IPS DF 6.9 (cell line): ENCODE measurements at places on chromosomes 13 and 19.

- DNase-seq = no peak
Measured at GRCh38 chr19:39926170-39926760, 8.2 kb downstream of the FCGBP start.

DNA sequence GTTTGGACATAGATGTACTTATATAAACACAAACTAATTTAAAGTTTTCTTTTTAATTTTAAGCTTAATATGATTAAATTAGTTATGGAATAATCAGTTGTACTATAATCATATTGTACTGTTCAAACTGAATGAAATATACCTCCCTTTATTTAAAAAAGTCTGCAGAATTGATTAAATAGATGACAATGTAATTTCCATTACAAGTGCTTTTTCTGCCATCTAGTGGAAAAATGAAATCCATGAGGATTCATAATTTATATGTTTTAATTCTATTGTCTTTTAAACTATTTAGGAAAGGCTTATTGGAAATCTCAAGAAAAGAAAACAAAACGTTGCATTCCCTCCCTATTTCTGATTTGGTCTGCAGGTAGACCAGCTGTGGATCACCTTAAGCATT lies 30.9 kb downstream of the MZT1 start:
- no peak for DNase-seq

DNA sequence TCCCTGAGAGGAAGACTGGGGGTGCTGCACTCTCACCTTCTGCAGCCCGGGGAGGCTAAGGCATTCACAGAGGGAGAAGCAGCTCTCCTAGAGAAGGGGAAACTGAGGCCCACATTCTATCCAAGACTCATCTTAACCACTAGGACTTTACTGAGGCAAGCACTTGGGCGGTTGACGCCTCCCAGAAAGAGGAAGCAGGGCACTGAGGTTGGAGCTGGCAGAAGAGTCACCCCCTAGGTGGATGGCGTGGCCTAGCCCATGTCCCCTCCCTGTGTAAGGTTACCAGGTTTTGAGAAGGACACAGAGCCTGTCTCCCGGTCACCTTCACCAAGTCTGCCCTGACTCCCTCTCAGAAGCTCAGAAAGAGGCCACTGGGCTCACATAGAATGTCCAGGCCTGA lies 2.7 kb downstream of the S1PR2 start:
- no peak for DNase-seq

DNA sequence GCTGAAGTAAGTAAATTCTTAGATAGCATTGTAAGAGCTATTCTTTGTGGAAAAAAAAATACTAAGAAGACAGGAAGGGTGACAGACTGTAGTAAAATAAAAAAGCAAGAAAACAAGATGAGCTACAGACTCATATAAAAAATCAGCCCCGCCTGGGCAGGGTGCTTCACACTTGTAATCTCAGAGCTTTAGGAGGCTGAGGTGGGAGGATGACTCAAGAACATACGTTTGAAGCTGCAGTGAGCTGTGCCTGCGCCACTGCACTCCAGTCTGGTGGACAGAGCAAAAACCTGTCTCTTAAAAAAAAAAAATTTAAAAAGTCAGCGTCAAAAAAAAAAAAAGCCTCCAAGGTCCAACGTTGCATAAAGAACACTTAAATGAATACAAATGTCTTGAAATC lies 102.1 kb downstream of the VWA8 start:
- no peak for DNase-seq

GRCh38 chr19:46748325-46749109 lies 2.3 kb upstream of the STRN4 start:
- no peak for DNase-seq

- no peak for DNase-seq
Measured at GRCh38 chr13:28499609-28500008, 4.7 kb upstream of the FLT1 start.

GRCh38 chr19:3320354-3320670 lies 46.1 kb upstream of the NFIC start:
- DNase-seq = no peak

DNA sequence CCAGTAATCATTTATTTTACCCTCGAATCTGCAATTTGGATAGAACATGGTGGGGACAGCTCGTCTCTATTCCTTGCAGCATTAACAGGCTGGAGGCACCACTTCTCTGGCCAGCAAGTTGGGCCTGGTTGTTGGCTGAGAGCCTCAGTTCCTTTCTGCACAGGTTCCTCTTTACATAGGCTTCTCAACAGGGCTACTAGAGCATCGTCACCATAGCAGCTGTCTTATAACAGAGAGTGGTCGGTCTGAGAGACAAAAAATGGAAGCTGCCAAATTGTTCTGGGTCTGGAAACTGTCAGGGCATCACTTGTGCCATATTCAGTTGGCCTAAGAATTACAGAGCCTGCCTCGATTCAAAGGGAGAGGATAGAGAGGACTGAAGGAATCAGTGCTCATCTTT lies 86.7 kb downstream of the DNAJC15 start:
- no peak for DNase-seq

- no peak for DNase-seq
Measured at GRCh38 chr19:27872370-27872769, 1340.6 kb downstream of the UQCRFS1 start.

DNA sequence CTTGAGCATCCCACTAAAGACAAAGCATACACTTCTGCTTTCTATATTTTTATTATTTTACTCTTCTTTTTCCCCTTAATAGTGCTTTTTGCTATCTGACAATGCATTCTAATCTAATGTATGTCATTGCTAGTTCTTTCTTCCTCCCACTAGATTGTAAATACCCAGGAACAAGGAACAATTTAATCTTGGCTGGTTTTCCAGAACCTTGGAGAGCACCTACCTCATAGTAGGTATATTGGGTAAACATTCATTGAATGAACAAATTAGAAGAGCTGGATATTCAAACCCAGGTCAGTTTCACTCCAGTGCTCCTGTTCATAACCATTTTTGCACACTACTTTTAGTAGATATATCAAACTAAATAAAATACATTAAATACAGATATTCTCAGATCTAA lies 1617.6 kb upstream of the SLC10A2 start:
- DNase-seq = no peak

GRCh38 chr19:1872807-1873523 lies 9.6 kb upstream of the KLF16 start:
- no peak for DNase-seq

- DNase-seq = no peak
Measured at GRCh38 chr13:92362717-92363116, 863.9 kb upstream of the GPC6 start.

GRCh38 chr19:46670813-46671212 lies 9.8 kb upstream of the DACT3 start:
- no peak for DNase-seq

DNA sequence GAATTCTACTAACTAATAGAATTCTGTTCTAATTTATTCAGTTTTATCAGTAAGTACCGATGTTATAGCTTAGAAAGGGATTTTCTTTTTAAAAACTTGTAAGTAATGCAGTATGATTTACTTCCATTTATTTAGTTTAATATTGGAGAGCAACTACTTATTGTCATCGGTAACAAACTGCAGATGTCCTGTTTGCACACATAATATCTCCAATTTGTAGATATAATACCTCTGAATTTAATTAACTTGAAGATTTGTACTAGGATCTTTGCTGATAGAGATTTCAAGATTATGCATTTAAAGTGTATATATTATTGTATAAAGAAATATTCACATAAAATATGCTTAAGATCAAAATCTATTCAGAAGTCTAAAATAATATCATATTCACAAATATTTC lies 356.7 kb downstream of the PCDH17 start:
- DNase-seq = no peak

- no peak for DNase-seq
Measured at GRCh38 chr13:111663505-111663904, 343.1 kb downstream of the TEX29 start.

DNA sequence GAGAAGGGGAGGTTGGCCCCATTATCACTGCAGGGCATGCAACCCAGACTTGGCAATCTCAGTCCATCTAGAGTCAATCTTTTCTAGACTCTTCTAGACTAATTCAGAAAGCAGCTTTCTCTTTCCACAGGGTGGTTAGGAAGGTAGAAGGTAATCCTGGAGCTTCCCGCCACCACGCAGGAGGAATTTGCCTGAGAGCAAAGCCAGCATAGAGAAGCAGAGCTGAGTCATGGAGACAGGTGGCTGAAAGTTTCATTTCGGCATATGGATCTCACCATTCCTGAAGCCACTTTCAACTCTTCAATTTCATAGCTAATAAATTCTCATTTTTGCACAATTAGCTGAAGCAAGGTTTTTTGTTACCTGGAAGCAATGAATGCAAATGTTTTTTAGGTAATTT lies 29.0 kb upstream of the FFAR2 start:
- no peak for DNase-seq

GRCh38 chr19:14758816-14759215 lies 19.5 kb downstream of the ADGRE2 start:
- peak; percentile 60 for DNase-seq

- DNase-seq = no peak
Measured at GRCh38 chr19:19911150-19911549, 10.4 kb downstream of the ZNF93 start.

GRCh38 chr13:24574847-24575246 lies 62.3 kb upstream of the PARP4 start:
- no peak for DNase-seq

DNA sequence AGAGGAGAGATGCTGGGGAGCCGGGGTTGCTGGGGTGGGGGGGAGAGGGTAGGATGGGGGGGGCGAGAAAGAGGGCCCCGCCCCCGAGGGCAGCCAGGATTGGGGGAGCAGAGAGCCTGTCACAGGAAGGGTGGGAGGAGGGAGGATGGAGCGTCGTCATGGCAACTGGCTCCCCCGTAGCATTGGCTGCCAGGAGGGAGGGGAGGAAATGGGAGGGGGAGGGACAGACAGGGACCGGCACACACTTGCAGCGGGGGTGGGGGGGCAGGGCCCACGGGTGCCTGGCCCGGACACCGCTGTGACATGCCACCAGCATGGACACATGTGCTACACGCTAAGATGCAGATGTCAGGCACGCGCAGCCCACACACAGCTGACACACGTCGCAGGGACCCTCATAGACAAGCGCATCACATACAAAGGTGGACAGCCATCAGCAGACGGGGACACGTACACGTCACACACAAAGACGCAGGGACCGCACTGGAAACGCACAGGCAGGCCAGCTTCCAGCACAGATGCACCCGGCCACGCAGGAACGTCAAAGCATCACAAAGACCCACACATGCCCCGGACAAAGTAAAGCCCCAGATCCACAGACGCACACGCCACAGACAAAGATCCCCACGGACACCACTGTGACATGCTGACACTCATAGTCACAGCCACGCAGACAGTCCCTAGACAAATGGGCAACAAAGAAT lies at the start of gene LMTK3:
TSS of gene LMTK3 (minus strand) at position 36 of the 704 bp plus-strand sequence. CDS start 259 bp downstream, outside the sequence.
- no peak for DNase-seq

DNA sequence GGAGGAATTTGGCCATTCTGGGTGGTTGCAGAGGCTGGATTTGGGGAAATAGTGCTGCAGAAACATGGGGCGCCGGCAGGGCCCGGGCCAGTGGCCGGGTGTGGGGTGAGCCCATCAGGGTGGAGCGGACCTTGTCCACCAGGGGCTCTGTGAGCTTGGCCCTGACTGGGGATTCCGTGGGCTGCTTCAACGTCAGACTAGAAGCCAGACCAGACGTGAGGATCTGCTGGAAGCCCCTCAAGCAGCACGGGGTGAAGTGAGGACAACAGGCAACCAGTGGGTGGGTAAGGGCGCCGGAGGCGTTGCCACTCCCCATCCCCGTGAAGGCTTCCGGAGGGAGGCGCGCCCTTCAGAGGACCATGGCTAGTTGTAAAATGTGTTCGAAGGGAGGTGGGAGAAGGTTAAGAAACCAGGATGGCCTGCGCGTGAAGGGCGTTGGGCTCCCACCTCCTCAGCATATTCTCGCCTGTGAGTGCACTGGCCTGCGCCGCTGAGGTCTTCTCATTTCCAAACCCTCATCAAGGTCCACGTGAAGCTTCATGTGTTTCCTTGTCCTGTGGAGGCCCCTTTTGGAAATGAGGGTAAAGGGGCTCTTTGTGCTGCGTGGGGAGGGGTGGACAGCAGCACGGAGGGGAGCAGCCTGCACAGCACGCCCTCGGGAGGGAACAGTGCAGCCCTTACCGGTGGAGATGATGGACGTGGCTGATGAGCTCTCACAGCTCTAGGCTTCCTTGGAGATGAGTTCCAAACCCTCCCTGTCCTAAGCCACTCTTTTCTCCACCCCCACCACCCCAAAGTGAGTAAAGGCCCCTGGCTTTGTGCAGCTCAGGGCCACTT lies 8.3 kb downstream of the TEX29 start:
- DNase-seq = no peak

DNA sequence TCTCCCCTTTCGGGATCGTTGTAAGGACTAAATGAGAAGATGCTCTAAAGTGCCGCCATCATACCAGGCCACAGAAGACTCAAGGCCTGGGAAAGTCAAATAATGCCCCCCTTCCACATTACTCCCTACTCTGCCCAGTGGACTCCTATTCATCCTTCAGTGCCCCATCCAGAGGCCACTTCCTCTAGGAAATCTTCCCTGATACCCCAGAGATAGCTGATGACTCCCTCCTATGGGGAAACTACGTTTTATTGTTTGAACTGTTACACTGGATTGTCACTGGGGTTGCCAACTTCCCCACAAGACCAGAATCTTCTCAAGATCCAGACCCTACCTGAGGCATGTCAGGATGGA lies 14.2 kb downstream of the MEIS3 start:
- no peak for DNase-seq

DNA sequence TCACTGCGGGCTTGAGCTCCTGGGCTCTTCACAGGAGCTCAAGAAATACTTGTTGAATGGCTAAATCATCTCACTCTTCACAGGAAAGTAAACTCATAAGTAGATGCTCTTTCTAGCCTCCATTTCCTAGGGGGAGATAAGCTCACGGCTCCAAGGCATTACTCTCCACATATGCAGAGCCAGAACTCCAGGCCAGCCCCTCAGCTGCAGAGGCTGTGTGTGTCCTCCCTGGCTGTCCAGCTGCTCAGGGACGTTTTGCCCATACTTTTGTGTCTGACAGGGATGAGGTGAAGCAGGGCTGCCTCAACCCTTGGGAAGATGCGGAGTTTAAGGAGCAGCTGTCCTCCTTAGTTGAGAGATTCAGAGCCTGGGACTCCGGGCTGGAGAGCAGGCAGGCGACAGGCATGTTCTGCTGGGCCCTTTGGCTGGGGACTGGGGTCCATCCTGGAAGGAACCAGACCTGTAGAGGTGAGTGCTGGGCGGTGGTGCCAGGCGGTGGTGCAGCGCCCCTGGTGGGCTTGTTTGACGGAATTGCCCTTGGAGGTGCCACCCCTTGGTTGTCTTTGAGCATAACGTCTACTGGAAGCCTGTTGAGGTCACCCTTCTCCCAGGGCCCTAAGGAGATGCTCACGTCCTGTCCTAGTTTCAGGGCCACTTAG lies 20.5 kb upstream of the SLC15A1 start:
- no peak for DNase-seq

GRCh38 chr13:36954542-36954941 lies 34.5 kb upstream of the SMAD9 start:
- no peak for DNase-seq

DNA sequence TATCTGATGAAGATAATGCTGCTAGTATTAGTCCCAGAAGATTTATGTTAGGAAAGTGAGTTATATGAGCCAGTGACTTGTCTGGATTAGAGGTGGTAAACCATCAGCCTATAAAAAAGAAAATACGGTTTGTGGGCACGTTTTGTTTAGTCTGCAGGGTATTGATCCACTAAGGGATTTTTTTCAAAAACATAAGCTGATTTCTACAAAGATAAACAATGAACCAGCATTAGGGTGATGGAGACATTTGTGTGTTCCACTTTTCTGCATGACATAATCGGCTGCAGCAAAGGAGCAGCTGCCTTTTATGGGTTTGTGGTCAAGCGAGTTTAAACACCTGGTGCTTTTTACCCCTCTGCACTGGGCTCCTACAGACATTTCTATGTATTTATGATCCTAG lies 836.4 kb upstream of the GPC6 start:
- DNase-seq = no peak

- DNase-seq = no peak
Measured at GRCh38 chr19:6076675-6077463, 33.4 kb downstream of the RFX2 start.

GRCh38 chr13:32585550-32586079 lies 637 bp upstream of the PDS5B start:
- DNase-seq = no peak
